Tibial nerve (tissue), 4 donors: ENCODE measurements at places on chromosomes 6 and 20.
A peak's percentile ranks its signal among the peaks of the same experiment; 100 is the strongest.

GRCh38 chr6:45260696-45261095 lies 67.4 kb upstream of the RUNX2 start:
- no peak for DNase-seq

DNA sequence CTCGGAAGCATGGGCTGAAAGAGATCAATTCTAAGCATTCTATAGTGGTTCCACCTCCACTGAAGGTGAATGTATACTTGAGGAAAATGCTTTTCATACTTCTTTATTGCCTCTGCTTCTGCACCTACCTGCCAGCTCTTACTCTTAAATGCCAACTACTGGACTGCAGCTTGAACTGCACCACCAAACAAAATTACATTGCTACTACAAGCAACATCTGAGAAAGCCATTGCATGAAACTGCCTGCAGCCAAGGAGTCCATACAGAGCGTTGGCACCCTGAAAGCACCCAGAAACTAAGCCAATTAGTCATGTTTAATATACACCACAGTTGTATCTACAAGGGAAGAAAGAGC lies 440.9 kb downstream of the BTBD3 start:
- no peak for DNase-seq

DNA sequence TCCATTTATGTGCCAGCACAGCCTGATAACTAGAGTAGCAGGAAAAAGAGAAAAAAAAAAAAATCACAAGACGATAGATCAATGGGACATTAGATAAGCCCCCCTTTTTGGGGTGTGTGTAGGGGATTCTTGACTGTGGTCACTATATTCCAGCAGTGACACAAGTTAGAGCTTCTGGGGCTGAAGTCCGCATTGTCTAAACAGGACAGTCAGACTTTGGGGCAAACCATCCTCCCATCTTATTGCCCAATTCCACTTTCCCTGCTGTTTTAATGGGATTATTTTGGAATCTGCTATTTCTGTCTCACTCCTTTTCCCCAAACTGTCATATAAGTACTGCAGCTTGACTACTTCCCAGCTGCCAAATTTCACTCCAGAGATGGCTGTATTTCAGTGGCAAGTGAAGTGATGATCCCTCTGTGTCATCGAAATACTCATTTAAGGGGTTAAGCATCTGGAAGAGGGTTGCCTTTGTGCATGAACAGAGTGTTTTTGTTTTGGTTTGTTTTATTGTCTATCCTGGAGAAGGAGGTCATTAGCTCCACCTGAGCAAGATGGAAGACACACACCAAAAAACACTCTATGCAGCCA lies 182.5 kb downstream of the ATXN1 start:
- DNase-seq: no peak

- no peak for DNase-seq
Measured at GRCh38 chr20:45055056-45055455, 45.9 kb downstream of the KCNS1 start.

- peak; percentile 50 for DNase-seq
Measured at GRCh38 chr20:62818592-62819493, 2.0 kb downstream of the COL9A3 start.

DNA sequence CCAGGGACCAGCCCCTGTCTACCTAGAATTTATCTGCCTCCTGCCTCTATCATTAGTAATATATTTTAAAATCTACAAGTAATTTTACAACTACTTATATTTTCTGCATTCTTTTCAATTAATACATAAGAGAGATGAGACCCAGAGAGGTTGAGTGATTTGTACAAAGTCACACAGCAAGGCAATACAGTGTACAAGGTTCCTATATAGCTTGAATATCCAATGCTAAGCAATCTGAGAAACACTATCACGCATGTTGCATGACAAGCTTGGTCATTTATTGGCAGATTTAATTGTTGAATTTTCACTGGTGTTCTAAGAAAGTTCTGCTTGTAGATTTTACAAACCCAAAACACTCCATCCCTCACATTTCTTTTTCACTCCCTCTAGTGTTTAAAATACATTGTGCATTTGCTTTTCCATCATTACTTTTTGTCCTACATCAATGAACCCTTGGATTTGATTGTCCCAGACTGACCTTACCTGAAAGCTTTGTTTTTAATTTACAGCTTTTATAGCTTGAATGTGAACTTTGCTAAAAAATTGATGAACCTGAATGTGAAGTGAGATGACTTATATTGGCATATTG lies 520.9 kb upstream of the CITED2 start:
- DNase-seq: no peak

- no peak for DNase-seq
Measured at GRCh38 chr6:121848523-121849255, 413.2 kb downstream of the GJA1 start.

DNA sequence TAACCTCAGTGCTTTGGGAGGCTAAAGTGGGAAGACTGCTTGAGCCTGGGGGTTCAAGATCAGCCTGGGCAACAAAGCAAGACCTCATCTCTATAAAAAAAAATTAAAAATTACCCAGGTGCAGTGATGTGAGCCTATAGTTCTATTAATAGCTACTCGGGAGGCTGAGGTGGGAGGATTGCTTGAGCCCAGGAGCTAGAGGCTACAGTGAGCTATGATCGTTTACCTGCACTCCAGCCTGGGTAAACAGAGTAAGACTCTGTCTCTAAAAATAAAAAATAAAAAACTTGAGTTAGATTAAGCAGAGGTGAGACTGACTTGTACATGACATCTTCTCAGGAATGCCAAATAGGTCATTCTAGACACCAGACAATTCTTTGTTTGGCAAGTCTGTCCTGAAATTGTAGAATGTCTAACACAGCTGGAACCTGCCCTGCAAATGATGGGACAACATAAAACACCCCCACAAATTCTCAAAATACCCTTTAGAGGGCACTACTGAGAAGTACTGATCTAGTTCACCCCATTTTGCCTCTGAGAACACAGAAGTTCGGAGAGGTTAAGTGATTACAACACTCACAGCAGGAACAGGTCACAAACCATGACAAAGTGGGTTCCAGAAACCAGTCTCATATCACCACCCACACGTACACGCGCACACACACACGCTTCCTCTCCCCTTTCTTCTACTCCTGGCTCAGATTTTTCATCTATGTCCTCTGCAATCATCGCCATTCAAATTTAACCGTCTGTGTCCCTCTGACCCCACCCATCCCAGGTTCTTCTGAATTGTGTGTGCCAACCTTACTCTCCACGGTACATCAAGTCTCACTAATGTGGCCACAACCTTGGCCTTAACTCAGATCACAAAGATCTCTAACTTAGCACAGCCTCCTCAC lies 38.3 kb downstream of the ARHGAP18 start:
- DNase-seq: no peak

DNA sequence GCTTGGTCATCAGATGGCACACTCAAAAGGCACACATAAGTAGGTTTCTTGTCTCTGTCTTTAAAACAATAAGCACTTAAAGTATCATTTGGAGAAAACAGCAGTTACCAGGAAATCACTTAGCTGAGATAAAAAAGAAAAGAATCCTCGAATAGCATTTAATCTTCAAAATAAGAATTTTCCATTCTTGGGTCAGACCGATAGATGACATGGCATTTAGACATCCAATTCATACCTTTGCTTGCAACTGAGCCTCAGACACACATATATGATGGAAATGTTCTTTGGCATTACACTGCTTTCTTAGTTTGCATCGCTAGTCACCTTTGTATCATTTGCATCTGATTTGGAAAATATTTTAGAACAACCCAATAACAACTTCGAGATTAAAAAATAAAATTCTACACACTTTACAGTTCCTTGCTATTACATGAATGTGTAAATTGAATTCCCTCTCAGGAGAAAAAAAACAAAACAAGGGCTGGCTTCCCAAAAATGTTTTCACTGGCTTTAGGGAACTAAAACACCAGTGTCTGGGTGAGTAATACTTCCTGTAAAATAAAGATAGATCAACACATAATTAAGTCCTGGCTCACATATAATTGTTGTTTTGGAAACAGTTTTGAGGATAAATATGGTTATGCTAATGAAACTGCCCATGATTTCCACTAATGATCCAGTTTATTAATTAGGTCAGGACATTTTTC lies 1.3 kb upstream of the RNF217 start:
- no peak for DNase-seq

GRCh38 chr20:577167-577791 lies 32.8 kb downstream of the TCF15 start:
- DNase-seq: no peak

- DNase-seq: no peak
Measured at GRCh38 chr20:32281711-32282110, 4.3 kb downstream of the KIF3B start.

DNA sequence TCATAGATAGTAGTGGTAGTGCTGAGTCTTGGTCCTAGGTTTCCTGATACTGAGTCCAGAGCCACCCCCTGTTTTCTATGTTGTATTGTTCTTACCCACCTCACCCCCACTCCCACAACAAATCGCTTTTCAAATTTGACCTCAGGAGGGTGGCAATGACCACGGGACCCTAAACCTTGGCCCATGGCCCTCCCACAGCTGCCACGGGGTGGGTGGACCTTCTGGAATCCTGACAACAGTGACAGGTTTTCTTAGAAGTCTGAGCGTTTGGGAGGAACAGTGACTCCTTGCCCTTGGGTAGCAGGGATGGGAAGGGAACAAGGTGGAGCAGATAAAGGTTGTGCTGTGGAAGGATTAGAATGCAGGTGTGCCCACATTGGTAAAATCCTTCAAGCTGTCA lies 36.9 kb downstream of the TGM3 start:
- DNase-seq: no peak

- DNase-seq: no peak
Measured at GRCh38 chr6:16216501-16217155, 21.8 kb upstream of the GMPR start.

DNA sequence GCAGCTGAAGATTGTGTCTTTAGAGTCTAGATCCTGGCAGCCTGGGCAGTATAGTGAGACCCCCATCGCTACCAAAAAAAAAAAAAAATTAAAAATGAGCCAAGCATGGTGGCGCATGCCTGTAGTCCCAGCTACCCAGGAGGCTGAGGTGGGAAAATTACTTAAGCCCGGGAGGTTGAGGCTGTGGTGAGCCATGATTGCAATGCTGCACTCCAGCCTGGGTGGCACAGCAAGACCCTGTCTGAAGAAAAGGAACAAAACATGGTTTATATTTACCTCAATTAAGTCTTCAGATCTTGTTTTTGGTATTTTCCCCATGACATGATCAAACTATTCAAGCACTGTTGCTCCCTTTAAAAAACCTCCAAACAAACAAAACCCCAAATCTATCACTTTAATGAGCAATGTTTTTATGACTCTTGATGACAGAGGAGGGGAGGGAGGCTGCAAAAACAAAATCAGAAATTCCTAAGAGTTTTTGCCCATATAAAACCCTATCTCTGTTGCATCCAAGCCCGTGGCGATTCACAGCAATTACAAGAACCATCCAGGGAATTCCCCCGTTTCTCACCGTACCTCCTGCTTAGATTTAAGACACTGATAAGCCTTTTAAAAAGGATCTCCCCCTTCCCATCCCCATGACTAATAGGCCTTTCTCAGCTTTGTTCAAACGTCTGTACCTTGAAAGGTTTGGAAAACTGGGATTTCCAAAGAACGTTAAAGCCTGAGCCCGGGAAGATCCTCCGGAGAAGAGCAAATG lies 259.9 kb downstream of the BMP7 start:
- DNase-seq: no peak

DNA sequence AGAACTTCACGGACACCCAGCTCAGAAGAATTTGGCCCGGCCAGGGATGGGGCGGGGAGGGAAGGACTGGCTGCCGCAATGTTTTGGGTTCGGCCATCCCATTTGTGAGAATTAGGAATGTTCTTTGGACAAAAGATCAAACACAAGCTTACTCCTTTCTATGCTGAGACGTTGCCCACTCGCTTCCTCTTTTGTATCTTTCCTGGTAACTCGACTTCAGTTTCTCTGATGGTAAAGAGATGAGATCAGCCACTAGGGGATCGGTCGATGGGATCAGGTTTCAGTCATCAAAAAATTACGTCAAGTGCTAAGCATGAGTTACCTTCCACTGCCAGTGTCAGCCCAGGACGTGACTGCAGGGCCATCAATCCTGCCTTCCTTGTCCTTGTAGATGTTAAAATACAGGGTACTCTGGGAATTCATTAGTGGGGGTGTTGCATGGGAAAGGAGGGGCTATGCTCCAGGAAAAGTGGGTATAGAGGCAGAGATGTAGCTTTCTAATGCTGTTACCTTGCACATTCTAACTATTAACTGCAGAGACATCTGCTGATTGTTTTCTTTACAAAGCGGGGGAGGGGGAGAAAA lies 190.2 kb downstream of the TSHZ2 start:
- DNase-seq: peak; percentile 61

GRCh38 chr20:53245574-53245973 lies 273.4 kb downstream of the TSHZ2 start:
- no peak for DNase-seq

- no peak for DNase-seq
Measured at GRCh38 chr20:62885896-62886708, 24.5 kb upstream of the TCFL5 start.

- DNase-seq: no peak
Measured at GRCh38 chr6:26270486-26270861, 94.5 kb upstream of the BTN3A2 start.

DNA sequence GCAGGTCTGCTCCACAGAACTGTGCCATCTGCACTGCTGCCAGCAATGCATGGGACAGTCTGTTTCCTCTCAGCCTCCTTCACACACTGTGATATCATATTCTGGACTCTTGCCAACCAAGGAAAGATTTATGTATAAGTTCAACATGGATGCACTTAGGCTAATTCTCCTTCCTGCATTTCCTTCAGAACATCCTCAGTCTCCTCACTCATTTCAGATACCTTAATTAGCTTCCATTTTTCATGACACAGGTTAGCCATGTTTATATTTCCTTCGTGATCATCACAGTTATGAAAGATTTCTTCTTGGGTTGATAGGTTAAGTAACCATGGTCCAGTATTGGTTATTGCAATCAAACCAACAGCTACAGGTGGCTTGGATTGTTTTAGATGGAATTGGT lies 46.4 kb upstream of the DDR1 start:
- DNase-seq: no peak

DNA sequence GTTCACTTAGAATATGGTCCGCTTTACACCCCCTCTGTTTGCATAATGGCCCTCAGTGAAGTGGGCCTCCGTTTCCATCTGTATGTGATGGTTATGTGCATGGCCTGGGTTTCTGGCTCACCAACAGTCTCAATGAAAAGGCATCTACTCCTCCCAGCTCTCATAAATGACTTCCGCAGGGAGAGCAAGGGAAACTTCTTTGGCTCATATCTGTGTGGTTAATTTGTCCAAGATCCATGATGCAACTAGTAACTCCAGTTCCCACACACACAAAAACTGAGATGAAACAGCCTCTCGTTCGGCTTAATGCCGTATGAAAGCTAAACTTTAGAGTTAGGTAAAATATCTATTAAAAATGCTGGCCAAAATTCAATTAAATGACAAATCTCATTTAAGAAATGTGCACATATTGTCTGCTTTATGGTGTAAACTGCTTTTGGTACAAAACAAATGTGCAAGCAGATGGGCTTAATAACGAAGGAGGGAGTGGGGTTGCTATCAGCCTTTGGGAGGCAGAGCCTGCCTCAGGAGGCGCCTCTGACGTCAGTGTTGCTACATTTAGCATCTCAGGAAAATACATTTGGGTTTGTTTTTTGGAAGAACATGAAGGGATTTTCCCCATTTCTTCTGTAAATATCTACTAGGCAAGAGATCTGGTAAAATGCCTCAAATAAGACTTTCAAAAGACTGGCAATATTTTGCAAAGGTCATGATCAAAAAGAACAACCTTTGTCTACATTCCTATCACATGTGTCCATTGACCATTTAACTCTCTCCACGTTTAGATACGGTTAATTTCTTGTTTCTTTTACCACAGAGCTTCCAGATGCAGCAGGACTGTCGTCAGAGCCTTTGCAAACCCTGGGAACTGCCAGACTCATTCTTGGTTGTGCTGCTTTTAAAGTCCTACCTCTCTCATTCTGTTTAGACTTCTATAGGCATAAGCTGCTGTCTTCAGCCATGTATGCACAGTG lies 96.8 kb downstream of the ARMC2 start:
- DNase-seq: no peak
